Osteoblast (primary cell): ENCODE measurements at places on chromosomes 13 and 19. TPM values are rescaled to one million over a fixed set of nuclear protein-coding genes. Genes with fewer than 3 reads are reported as not detected.

Gene UBAC2
- total RNA-seq, result 36.9 and 43.3 TPM in 2 replicates

Gene ZNF442
- total RNA-seq, result 3.5 and 4.0 TPM in 2 replicates

Gene DUXA
- total RNA-seq, result not detected in 2 replicates

Gene INAFM1
- total RNA-seq, result 2.5 and 4.4 TPM in 2 replicates

Gene ZC3H4
- total RNA-seq, result 10.9 and 14.1 TPM in 2 replicates

Gene OR4F17
- total RNA-seq, result not detected in 2 replicates

DNA sequence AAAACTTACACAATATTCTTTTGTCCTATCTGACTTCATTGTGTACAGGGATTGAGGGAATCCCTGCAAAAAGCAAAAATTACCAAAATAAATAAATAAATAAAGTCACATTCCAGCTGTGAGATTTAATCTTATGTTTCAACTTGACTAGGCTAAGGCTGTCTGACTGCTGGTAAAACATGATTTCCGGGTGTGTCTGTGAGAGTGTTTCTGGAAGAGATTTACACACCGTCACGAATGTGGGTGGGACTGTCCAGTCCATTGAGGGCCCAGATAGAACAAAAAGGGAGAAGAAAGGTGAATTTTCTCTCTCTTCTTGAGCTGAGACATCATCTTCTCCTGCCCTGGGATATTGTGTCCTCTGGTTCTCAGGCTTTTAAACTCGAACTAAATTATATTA lies 166.1 kb downstream of the LIG4 start:
- no peak for DNase-seq
- no peak overlapping the region for H3K4me3 ChIP-seq
- H3K27me3 ChIP-seq, result no peaks in the 10 kb centered on the region
- no peak overlapping the region for H3K27ac ChIP-seq

DNA sequence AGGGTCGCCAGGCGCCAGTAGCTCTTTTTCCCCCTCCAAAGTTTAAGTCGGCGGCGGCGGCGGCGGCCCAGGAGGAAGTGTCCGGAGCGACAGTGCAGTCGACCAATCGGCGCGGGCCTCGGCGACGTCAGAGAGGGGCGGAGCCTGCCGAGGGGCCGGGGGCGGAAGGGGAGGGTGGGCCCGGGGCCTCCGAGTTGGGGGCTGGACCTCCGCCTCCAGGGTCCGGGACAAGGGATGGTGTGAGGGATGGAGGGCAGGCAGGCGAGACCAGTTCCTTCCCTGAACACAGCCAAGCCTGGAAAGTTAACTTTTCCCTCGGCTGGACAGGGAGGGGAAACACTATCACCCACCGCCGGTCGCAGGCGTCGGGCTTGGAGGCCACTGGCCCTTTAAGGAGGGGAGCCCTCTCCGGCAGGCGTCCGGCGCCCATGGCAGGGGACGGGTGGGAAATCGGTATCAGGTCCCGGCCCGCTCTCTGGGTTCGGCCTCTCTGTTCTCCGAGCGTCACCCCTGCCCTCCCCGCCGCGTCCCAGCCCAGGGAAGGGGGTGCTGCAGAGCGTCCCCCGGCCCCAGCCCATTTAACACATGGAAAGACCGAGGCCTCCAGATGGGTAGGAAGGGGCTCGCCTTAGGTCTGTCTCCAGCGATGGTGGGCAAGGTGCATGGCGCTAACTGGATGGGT lies at the start of gene PRKD2:
TSS of gene PRKD2 (minus strand) at position 81 of the 682 bp plus-strand sequence. CDS start 744 bp downstream, outside the sequence.
- DNase-seq, result peak; percentile 99
- H3K4me3 ChIP-seq, result peak within 1 kb of the TSS; percentile 86
- peaks cover 12% of the 10 kb centered on the region for H3K4me1 ChIP-seq

GRCh38 chr19:2381148-2381820 lies 21.2 kb downstream of the TMPRSS9 start:
- H3K27ac ChIP-seq, result no peak overlapping the region
- no peaks in the 10 kb centered on the region for H3K27me3 ChIP-seq
- no peaks in the 10 kb centered on the region for H3K36me3 ChIP-seq
- peaks cover 9% of the 10 kb centered on the region for H3K4me1 ChIP-seq
- H3K4me3 ChIP-seq, result no peak overlapping the region
- DNase-seq, result peak; percentile 79

GRCh38 chr19:56091751-56092546 lies 29.1 kb downstream of the ZNF787 start:
- no peak overlapping the region for H3K4me3 ChIP-seq
- H3K27me3 ChIP-seq, result no peaks in the 10 kb centered on the region
- H3K4me1 ChIP-seq, result peaks cover 6% of the 10 kb centered on the region
- H3K36me3 ChIP-seq, result peaks cover 3% of the 10 kb centered on the region
- peak overlapping the region; percentile 58 for H3K27ac ChIP-seq

- peaks cover 15% of the 10 kb centered on the region for H3K4me1 ChIP-seq
- no peak overlapping the region for H3K27ac ChIP-seq
- no peak for DNase-seq
- H3K36me3 ChIP-seq, result no peaks in the 10 kb centered on the region
- no peaks in the 10 kb centered on the region for H3K27me3 ChIP-seq
- H3K4me3 ChIP-seq, result no peak overlapping the region
These were observed 35.2 kb downstream of the CACNG6 start for GRCh38 chr19:54026656-54027055.

GRCh38 chr19:5057860-5058259 lies 88.9 kb downstream of the KDM4B start:
- H3K36me3 ChIP-seq, result no peaks in the 10 kb centered on the region
- H3K4me1 ChIP-seq, result no peaks in the 10 kb centered on the region
- DNase-seq, result peak; percentile 89
- H3K27ac ChIP-seq, result no peak overlapping the region
- H3K4me3 ChIP-seq, result no peak overlapping the region
- no peaks in the 10 kb centered on the region for H3K27me3 ChIP-seq

GRCh38 chr19:12792051-12792852 lies 966 bp downstream of the JUNB start:
- H3K36me3 ChIP-seq, result no peaks in the 10 kb centered on the region
- H3K4me1 ChIP-seq, result peaks cover 30% of the 10 kb centered on the region
- H3K27me3 ChIP-seq, result no peaks in the 10 kb centered on the region
- peak; percentile 91 for DNase-seq
- peak overlapping the region; percentile 92 for H3K27ac ChIP-seq

DNA sequence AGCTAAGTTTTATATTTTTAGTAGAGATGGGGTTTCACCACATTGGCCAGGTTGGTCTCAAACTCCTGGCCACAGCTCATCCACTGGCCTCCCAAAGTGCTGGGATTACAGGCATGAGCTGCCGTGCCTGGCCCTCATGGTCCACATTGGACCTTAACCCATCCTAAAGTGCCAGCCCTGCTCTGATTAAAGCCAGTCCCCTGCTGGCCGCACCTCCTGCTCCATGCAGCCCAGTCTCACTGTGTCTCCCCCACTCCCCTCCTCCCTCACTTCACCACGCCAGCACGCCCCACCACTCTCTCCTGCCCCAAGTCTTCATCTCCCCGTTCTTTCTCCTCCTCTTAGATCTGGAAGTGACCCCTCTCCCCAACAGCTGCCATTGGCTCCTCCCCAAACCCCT lies 16.7 kb upstream of the SDHAF1 start:
- H3K27me3 ChIP-seq, result no peaks in the 10 kb centered on the region
- no peaks in the 10 kb centered on the region for H3K4me1 ChIP-seq
- H3K4me3 ChIP-seq, result no peak overlapping the region

- peak; percentile 69 for DNase-seq
- no peak overlapping the region for H3K27ac ChIP-seq
- H3K4me3 ChIP-seq, result no peak overlapping the region
- peaks cover 2% of the 10 kb centered on the region for H3K36me3 ChIP-seq
These were observed 29.1 kb downstream of the PAK4 start for GRCh38 chr19:39154629-39155100.

DNA sequence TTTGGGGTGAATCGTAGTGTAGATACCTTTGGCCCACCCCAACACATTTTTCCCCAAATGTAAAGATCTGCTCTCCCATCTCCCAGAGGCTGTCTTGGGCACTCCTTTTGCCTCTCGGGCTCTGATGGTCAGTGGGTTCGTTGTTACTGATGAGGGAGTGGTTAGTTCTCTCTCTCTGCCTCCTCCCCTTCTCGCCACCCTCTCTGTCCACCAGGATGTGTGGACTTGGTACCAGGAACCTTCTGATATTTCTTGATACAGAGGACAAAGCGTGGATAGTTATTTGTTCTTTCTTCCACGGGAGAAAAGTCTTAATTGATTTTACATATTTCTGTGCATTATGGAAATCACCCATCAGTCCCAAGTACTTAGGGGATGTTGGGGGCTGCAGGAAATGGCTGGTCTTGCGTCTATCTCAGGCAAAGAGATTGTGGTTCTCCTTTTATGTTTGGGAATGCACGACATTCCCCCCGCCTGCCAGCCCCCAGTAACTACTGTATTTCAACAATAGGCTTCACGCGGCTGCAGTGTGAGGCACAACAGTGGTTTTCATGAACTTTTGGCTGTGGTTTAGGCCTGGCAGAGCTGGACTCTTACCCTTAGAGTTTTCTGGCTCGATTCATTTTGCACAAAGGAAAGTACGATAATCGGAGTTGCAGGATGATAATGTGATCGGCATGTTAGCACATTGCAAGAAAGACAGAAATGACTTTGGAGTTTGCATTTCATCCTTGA lies 79.0 kb upstream of the ZNF536 start:
- no peak overlapping the region for H3K27ac ChIP-seq
- H3K36me3 ChIP-seq, result no peaks in the 10 kb centered on the region
- H3K4me1 ChIP-seq, result no peaks in the 10 kb centered on the region
- no peaks in the 10 kb centered on the region for H3K27me3 ChIP-seq

DNA sequence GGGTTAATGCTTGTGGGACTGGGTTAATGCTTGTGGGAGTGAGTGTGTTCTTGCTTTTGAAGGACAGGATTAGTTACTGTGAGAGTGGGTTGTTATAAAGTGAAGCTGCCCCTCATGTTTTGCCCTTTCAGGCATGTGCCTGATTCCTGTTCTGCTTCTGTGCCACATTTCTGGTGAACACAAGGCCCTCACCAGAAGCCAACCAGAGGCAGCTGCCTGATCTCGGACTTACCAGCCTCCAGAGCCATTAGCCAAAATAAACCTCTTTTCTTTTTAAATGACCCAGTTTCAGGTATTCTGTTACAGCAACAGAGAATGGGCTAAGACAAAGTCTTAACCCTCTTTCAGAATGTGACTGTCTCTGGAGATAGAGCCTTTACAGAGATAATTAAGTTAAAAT lies 113.3 kb upstream of the TMTC4 start:
- H3K36me3 ChIP-seq, result no peaks in the 10 kb centered on the region
- H3K27me3 ChIP-seq, result peaks cover 2% of the 10 kb centered on the region
- H3K4me1 ChIP-seq, result no peaks in the 10 kb centered on the region
- no peak for DNase-seq
- H3K27ac ChIP-seq, result no peak overlapping the region

DNA sequence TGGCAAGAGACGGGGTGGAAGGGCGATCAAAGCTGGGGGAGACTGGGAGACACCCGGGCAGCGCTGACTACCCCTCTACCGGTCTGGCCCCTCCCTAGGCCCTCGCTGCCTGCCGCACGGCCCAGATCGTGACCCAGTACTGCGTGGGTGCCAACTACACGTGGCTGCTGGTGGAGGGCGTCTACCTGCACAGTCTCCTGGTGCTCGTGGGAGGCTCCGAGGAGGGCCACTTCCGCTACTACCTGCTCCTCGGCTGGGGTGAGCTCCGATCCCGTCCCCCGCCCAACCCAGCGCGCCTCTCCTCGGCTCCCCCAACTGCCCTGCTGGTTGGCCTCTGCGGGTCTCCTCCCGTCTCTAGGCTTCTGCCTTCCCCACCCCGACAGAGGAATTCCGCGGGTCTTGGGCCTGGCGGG lies 8.8 kb downstream of the GIPR start:
- H3K36me3 ChIP-seq, result no peaks in the 10 kb centered on the region
- peak overlapping the region; percentile 19 for H3K4me3 ChIP-seq
- H3K27ac ChIP-seq, result no peak overlapping the region

DNA sequence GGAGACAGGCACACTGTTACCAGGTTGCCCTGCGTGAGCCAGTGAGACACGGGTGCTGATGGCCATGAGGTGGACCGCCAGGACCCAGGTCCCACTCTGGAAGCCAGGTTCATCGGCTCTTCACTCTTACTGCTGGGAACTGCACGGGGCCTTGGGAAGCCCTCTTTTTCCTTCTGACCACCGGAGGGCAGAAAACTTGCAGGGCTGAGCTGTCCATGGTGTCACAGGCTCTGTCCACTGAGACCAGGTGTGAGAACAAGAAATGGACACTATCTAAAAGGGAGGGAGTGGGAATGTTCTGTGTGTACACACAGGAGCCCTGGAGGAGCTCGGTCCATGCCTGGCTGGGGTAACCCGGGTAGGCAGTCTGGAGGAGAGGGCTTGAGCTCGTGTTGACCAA lies 93.4 kb downstream of the UQCRFS1 start:
- no peaks in the 10 kb centered on the region for H3K4me1 ChIP-seq
- H3K27ac ChIP-seq, result no peak overlapping the region
- H3K27me3 ChIP-seq, result no peaks in the 10 kb centered on the region
- DNase-seq, result no peak
